A549 treated with DMSO at 1 μM for 4 hours (cell line): ENCODE measurements at places on chromosomes 5 and 9. TPM values are rescaled to one million over a fixed set of nuclear protein-coding genes. Genes with fewer than 3 reads are reported as not detected.

The PGM5 gene
- not detected in 5 replicates for total RNA-seq

The IFNE gene
- 1.5 to 2.8 TPM (median 2.2 TPM) in 5 replicates for total RNA-seq

The SLC6A19 gene
- not detected in 5 replicates for total RNA-seq

The ADRB2 gene
- total RNA-seq, result 0.61 to 0.95 TPM (median 0.66 TPM) in 5 replicates

The EPB41L4B gene
- total RNA-seq, result 5.9 to 11.0 TPM (median 10.0 TPM) in 5 replicates

The OCLN gene
- total RNA-seq, result 11.7 to 16.0 TPM (median 12.9 TPM) in 5 replicates

The SH3TC2 gene
- total RNA-seq, result 0.21 to 0.84 TPM (median 0.31 TPM) in 5 replicates

The GPX8 gene
- total RNA-seq, result 37.5 to 49.4 TPM (median 44.5 TPM) in 5 replicates

The UBLCP1 gene
- total RNA-seq, result 33.8 to 41.9 TPM (median 34.9 TPM) in 5 replicates

The IQGAP2 gene
- total RNA-seq, result 1.0 to 1.4 TPM (median 1.3 TPM) in 5 replicates

The PHYHD1 gene
- total RNA-seq, result 0.17 TPM in 1 of 5 replicates, not detected in the others

The SEC61B gene
- 292 to 338 TPM (median 301 TPM) in 5 replicates for total RNA-seq

The SPATA31D4 gene
- total RNA-seq, result not detected in 5 replicates

The OTP gene
- total RNA-seq, result 0.06 to 0.08 TPM (median 0.08 TPM) in 5 replicates

The SV2C gene
- total RNA-seq, result not detected in 5 replicates

The PCDHGA10 gene
- 0.03 TPM in 1 of 5 replicates, not detected in the others for total RNA-seq

The PCDHA9 gene
- 0.01 TPM in 1 of 5 replicates, not detected in the others for total RNA-seq

The HMCN2 gene
- total RNA-seq, result 0.03 to 0.17 TPM (median 0.09 TPM) in 3 of 5 replicates, not detected in the others

The PCDHB13 gene
- 0.05 to 0.09 TPM (median 0.06 TPM) in 5 replicates for total RNA-seq
